ENCODE measurements at places on chromosomes 16 and 17. TPM values are rescaled to one million over a fixed set of nuclear protein-coding genes. Genes with fewer than 3 reads are reported as not detected.
A peak's percentile ranks its signal among the peaks of the same experiment; 100 is the strongest.

GRCh38 chr16:8260140-8260539, 330.2 kb downstream of the TMEM114 start:
- DNase-seq = no peak

DNA sequence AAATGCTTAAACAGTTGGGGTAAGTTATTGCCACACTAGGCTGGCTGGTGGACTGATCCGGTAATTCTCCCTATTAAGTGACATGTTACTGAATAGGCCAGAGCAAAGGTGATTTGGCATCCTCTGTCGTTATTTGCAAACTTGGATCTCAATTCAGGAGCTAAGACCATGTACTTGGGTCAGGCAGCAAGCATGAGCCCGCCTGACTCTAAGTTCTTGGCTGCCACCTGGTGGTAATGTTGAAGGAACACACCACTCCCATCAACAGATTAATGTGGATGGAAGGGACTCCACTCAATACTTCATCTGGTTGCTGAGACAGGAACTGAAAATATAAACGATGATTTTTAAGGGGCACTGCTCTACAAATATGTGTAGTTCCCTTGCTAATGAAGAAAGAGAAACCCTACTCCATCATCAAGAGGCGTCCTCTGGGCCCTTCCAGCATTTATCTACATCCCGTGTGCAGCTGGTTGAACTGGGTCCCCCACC, 70.8 kb downstream of the EMP2 start:
- no peak for DNase-seq

DNA sequence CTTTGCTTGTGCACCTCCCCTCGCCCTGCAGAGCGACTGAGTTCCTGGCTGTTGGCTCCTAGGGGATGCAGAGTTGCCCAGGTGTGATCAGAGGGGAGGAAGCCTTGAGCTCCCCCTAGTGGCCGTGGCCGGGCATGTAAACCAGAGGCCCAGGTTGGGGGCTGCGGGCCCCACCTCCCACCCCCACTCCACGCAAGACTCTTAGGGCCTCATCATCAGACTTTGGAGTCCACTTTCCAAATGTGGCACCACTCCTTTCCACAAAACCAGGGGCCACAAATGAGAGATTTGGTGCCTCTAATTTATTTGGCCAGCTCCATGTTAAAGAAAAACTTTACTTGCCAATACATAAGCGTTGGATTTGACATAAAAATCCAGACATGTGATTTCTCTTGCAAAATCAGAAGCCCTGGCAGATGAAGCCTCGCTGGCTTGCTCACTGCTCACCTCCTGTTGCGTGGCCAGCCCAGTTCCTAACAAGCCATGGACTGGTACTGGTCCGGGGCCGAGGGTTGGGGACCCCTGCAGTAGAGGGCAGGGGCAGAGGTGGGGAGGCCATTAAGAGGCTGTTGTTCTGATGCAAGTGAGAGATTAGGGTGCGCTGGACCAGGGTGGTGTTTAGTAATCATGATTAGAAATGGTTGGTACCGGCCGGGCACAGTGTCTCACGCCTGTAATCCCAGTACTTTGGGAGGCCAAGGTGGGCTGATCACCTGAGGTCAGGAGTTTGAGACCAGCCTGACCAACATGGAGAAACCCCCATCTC, 28.7 kb upstream of the GAS7 start:
- peak; percentile 62 for DNase-seq

DNA sequence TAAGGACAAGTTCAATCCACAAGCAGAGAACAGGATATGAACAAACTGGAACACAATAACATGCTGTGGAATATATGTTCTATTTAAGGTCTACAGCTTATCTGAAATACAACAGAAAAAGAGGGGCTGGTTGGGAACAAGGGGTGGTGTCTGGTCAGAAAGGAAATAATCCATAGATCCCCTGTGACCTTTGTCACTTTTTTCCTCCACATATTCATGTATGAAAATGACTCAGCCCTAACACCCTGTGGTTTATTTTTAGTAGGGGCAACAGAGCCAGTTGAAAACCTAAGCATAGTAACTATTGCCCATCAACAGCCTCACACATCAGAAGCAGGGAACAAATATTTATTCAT, 12.3 kb upstream of the SPAG9 start:
- no peak for DNase-seq

GHDC gene
- total RNA-seq = 28.8 TPM

- no peak for DNase-seq
Observed at GRCh38 chr16:59013930-59014329, 279.8 kb upstream of the GOT2 start.

GPR139 gene
- total RNA-seq = not detected

DNA sequence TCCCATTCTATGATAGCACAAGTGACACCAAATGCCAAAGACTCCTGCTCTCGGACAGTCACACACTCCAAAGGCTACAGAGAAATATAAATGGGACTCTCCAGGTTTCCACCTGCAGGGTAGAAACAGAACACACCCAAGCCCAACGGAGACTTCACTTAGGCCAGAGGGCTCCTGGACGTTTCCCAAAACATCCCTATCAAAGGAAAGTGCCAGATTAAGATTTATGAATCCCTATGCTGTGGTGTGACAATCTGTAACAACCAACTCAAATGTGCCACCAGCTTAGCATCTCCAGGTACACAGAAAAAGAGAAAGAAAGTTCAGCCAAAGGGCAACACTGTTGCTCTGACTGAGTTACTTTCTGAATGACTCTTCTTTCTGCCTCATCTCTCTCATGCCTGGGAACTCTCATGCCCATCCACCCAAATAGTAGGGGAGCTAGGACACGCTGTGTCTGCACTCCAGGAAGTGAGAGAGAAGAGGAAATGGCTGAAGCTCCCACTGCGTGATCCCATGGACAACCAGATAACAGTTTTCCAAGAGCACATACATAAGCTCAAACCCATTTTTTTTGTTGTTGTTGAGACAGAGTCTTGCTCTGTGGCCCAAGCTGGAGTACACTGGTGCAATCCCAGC, 49.7 kb downstream of the SMG6 start:
- no peak for DNase-seq

- no peak for DNase-seq
Observed at GRCh38 chr16:87126403-87127025, 190.7 kb downstream of the C16orf95 start.

GRCh38 chr16:77780378-77780837, 8.0 kb upstream of the VAT1L start:
- DNase-seq = no peak

TVP23A gene
- 1.2 TPM for total RNA-seq

GCSH gene
- total RNA-seq = 39.7 TPM

GRCh38 chr17:1905190-1905913, 75.5 kb downstream of the RPA1 start:
- no peak for DNase-seq

- no peak for DNase-seq
Observed at GRCh38 chr16:75948441-75948840, 222.2 kb upstream of the CPHXL start.

DNA sequence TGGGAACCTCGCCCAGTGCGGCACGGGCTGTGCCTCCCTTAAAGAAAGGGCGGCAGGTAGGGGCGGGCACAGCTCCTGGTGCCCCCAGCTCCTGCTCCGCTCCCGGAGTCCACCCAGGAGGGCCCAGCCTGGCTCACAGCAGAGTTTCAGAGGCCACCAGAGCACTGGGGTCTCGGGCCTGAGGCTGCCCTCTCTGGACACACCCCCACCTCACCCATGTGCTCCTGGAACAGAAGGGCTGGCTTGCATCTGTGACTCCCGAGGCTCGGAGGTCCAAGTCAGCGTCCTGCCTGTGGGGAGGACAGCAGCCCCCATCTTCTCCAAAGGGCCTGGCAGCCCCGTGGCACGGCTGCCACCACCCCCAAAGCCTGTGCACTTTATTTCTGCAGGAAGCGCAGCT, 62.7 kb downstream of the RBFOX3 start:
- no peak for DNase-seq

DNA sequence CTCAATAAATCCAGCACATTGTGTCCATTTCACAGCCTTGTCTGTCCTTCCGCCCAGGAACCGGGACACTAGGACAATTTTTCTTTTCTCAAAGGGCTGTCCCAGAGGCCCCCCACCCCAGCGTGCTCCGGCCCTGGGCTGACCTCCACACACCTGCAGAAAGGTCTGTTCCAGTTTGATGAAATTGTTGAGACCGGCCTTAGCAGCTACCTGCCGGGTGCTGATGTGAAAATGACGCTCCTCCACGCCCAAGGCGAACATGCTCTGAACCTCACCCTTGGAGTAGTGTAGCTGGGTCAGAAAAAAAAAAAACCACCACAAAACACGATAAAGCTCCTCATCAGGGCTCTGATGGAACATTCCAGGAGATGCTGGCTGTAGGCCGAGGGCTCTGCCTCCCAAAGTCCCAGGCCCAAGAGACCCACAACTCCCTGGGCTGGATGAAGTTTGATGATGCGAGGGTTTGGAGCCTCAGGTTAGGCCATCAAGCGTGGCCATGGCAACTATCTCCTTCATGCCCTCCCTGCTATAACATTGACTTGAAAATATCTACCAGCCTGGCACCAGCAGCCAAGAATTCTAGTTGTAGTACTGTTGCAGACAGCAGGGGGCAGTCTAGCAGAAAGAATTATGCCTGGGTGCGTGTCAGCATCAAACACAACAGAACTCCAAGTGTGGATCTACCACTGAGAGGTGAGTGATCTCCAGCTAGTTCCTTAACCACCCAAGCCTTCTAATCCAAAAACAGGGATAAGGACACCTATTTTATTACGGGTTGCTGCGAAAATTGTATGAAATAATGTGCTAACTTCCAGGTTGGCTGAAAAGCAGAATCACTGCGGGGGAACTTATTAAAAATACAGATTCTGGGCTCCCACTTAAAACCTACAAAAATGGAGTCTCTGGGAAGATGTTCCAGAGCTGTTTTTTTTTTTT, 62.1 kb downstream of the RMI2 start:
- peak; percentile 65 for DNase-seq

GRCh38 chr16:76654088-76654820, 377.1 kb downstream of the CNTNAP4 start:
- DNase-seq = no peak

GRCh38 chr16:398561-399339, 1.8 kb downstream of the NME4 start:
- DNase-seq = no peak

DNA sequence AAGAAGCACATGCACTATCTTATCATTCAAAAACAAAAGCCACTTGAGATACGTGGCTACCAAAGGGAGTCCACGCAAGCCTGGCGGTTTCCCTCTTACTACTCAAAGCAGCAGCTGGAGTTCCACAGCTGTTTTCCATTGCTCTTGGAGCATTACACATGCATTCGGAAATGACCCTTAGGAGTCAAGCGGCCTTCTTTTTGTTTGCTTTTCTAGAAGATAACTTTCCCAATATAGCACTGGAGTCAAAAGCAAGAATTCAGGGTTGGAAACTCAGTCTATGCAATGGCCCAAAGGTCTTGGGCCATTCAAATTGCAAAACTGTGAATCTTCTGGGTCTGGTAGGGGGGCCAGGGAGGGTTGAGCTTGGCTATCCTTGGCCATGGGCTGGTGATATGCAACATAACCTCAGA, 97.8 kb upstream of the MAF start:
- DNase-seq = no peak

All from omental fat pad (tissue), 4 donors.